MV-4-11 (cell line): ENCODE measurements at places on chromosomes 4 and X.
A peak's percentile ranks its signal among the peaks of the same experiment; 100 is the strongest.

DNA sequence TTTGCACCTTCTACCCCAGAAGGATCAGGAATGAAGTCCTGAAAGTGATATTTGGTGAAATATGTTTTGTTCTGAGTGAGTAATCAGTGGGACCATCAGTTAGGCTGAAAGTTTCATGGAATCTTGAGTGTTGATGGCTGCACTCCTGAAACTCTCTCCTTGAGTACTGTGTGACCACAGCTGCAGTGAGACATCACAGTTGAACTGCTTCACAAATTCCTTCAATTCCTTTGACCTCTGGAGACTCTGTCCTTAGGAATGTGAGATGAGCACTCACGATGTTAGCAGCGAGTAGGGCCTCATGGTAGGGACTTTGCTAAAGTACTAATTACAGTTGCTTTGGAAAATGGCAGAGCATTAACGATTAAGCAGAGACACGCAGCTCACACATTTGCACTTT is 142.9 kb upstream of the SLC4A4 start:
- no peak for DNase-seq

- no peak for DNase-seq
Measured at GRCh38 chr4:55253948-55254593, 92.0 kb upstream of the SRD5A3 start.

DNA sequence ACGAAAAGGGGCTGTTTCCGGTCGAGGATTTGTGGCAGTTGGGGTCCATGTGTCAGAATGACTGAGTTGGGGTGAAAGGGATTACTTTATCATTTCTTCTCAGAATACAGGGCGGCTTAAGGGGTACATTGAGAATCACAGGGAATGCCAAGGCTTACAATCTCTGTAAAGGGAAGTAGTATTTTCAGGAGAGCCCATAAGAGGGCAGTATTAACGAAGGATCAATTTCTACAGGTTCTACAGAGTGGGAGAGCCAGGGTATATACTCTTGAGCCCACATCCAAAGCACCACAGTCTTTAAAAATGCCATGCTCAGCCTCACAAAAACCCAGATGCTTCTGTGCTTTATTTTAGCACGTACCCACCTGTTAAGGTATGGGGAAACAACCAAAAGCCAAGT is 67.7 kb upstream of the ZXDA start:
- no peak for DNase-seq

DNA sequence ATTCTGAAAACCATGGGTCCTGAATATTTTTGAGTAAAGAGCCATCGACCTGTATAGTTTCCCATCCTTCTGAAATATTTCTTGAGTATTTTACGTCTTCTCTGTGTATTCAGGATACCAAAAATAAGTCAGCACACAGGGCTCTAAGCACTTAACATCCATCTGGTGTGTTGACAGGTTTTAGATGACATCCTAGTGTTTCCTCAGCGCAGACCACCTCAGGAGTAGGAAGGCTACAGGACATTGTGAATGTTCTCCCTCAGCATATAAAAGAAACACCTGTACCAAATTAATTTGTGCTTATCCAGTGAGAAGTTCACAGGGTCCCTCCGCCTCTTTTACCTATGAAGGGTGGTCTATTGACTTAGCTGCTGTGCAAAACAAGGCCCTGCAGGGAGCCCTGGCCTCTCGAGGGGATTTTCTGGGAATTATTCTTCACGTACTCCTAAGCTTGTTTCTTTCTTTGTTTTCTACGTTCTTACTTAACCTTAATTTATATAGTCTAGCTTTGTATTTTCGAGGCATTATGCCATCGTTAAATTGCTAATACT is 241.8 kb downstream of the FBXO8 start:
- DNase-seq: no peak

DNA sequence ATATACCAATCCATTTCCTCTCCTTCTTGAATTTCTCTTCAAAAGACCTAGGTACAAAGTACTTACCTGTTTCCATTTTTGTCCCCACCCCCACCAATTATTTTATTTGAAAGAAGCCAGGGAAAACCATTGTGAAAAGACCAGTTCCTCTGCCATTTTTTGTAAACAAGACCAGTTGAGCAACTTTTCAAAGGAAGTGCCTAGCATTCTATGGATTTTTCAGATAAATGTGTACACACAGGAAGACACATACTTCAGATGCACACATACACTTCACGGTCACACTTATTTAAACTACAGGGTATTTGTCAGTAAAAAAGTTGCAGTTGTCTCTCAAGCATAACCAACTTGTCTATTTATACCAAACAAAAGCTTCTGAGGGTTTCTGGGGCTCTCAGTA is 587.2 kb upstream of the KLHL4 start:
- no peak for DNase-seq

DNA sequence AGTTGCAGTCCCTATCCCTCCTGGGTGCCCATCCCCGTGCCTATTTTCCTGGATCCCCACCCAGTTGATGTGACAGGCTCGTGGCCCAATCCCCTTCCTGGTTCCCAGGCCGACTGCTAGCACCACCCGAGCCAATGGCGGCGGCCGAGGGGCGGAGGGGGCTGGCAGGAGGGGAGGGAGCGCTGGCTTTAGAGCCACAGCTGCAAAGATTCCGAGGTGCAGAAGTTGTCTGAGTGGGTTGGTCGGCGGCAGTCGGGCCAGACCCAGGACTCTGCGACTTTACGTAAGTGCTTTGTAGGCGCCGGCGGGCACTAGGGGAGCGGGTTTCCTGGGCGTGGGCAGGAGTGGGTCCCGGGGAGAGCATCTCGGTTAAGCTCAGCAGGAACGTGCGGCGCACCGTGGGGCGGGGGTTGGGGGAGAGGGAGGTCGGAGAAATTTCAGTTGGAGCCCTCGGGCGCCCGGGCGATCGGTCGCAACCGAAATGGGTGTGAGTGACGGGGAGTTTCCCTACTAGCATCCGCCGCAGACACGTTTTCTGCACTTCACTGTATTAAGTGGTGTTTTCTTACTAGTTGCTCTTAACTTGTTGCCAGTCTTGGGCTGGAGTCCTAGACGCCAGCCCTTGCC is at the start of gene PLS3:
Gene PLS3, plus strand, starts transcription at position 197 of the 627 bp plus-strand sequence. CDS start 49,077 bp downstream, outside the sequence.
- peak; percentile 15 for DNase-seq

DNA sequence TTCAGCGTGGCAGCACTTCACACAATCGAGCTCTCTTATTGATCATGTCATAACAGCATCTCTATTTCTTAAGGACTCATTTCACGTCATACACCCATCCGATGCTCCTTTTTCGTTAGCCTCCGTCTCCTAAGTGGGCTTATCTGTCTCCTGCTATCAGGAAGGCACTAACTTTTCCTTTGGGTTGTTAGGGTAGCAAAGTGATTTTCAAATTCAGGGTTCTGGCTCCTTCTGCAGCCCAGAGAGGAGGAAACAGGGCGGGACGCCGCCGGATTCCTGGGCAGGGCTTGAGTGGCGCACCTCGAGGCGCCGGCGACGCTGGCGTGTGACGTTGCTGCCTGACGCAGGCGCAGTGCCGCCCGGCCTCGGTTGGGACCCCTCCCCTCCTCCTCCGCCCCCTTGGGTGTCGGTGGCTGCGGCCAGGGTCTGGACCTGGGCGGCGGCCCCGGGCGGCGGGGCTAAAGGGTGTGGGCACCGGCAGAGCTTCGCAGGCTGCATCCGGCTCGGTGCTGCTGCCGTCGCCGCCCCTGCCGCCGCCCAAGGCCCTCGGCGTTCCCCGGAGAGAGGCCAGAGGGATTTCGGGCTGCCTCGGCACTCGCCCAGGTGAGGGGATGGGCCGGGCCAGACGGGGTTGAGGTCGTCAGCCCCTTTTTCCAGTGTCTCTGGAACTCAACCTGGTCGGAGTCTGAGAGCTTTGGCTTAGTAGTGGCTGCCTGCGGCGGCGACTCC is at the start of gene BLTP1:
Gene BLTP1, plus strand, starts transcription at position 350 of the 729 bp plus-strand sequence. CDS start 18,317 bp downstream, outside the sequence.
- DNase-seq: peak; percentile 65

GRCh38 chr4:121668368-121669162 is 28.2 kb downstream of the ANXA5 start:
- no peak for DNase-seq

DNA sequence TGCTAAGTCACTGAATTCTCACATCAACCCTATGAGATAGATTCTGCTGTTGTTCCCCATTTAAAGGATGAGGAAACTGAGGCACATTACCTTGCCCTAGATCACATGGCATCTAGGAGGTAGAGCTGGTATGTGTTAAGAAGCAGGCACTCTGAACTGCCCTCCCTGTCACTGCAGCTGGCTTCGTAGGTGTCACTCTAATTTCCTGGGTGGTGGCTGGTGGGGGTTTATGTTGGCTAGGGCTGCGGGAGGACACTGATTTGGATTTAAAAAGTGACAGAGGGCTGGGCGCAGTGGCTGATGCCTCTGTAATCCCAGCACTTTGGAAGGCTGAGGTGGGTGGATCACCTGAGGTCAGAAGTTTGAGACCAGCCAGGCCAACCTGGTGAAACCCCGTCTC is 93.0 kb downstream of the ARHGAP10 start:
- DNase-seq: no peak

- no peak for DNase-seq
Measured at GRCh38 chrX:48578661-48579128, 4.4 kb downstream of the RBM3 start.

GRCh38 chr4:39237179-39237578 is 54.9 kb downstream of the WDR19 start:
- DNase-seq: no peak

DNA sequence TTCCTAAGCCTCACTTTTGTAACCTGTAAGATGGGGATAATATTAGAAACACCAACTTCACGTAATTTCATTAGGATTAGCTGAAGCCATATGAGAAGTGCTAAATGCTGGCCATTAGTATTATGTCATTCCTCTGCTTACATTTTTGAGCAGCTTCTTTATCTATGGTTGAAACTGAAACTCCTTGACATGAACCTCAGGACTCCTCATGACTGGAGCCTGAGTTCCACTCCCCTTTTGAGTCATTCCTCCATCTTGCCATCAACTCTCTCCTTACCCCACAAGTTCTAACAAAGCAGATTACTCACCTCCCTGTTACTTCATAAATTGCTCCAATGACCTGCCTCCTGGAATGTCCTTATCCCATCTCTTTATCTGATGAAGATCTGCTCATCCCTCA is 123.2 kb upstream of the KCNIP4 start:
- peak; percentile 66 for DNase-seq

GRCh38 chr4:60450054-60450453 is 750.1 kb upstream of the ADGRL3 start:
- no peak for DNase-seq

DNA sequence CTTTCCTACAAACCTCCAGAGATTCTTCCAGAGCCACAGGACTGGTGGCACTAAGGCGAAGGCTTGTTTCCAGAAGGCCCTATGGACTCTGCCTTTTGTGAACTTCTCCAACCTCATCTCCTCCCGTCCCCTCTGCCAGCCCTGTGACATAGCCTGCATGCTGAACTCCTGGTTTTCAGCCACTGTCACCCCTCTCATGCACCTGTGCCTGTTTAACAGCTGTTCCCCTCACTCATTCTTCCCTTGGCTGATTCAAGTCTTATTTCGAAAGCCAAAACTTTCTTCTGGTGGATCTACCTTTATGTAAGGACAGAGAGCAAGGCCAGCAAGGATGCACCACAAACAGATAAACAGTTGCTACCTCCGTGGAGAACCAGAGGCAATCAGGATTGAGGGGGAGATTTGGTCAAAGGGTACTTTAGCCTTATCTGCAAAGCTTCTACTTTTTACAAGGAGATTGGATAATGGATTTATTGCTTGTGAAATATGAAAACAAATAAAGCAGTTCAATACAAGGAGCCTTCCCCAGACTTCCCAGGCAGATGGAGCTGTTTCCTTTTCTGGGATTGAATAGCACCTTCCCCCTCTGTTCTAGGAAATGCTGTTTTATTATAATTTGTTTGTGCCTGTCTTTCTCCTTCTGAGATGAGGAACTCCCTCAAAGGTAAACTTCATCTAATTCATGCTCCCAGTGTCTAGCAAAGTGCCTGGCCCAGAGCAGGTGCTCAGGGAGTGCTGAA is 5.7 kb downstream of the CITED1 start:
- DNase-seq: no peak

DNA sequence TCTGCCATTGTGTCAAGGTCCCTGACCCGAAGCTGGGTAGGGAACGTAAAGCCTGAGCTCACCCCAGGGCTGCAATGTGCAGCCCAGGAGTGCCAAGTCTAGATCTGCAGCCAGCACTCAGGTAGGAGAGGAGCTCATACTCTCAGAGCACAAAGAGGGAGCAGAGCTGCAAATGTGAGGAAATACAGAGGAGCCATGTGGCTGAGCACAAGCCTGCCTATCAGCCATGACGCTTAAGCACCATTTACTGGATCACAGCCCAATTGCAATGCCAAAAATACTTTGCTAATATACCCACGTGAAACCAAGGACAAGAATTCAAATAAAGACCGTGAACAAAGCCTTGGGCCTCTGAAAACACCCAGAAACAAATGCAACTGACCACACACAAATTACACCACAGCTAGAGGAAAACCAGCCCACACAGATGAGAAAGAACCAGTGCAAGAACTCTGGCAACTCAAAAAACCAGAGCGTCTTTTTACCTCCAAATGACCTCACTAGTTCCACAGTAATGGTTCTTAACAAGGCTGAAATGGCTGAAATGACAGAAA is 69.0 kb upstream of the HPF1 start:
- DNase-seq: no peak

GRCh38 chr4:35938936-35939335 is 305.4 kb downstream of the ARAP2 start:
- DNase-seq: peak; percentile 6

GRCh38 chr4:89572224-89572858 is 264.6 kb downstream of the SNCA start:
- no peak for DNase-seq

- no peak for DNase-seq
Measured at GRCh38 chr4:23232987-23233386, 540.2 kb downstream of the GBA3 start.

- DNase-seq: no peak
Measured at GRCh38 chr4:78207541-78207940, 150.4 kb downstream of the FRAS1 start.

GRCh38 chr4:44629280-44629866 is 22.1 kb downstream of the YIPF7 start:
- peak; percentile 38 for DNase-seq

DNA sequence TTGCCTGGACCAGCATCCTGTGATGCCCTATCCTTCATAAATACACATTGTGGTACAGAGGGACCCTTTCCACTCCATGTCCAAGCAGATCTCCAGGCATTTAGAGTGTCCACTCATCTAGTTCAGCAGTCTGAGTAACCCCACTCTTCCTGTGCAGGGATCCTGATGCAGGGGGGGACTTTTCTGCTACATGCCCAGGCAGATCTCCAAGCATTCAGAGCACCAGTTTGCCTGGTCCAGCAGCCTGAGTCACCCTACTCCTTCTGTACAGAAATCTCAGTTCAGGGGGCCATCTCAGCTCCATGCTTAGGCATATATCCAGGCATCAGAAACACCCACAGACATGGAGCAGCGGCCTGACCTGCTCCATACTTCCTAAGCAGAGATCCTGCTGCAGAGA is 1089.8 kb downstream of the FAT4 start:
- no peak for DNase-seq

DNA sequence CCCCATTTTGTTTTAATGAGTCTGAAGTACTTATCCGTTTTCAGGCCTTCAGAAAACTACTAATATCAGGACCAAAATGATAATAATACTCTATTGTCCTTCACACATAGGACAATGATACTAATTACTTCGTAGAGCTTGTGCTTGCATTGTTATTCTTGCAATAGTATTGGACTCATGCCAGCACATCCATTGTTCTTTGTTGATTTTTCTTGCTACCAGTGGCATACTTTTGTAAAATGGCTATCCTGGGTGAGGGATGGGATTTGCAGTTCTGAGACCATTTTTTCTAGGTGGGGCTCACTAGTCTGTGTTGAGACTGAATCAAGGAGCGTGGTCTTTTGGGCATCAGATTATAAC is 195.3 kb downstream of the MAML3 start:
- DNase-seq: no peak
